ENCODE measurements at places on chromosomes 1 and 21.

DNA sequence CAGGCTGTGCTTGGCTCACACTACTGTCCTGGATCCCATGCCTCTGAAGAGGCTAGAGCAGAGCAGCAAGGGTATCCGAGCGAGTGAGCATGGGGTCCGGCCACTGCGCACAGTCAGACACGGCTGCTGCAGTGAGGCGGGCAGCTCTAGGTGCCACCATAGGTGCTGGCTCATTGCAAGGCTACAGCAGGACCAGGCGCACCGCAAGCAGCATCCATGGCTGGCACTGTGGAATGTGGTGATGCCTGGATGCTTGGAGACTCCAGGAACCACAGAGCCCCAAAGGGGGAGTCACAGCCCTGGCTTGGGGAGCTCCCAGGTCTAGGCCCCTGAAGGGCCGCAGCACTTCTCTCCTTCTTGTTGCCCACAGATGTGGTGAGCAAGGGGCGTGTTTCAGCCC is 47.2 kb downstream of the ATP6V1G3 start:
- DNase-seq = no peak

GRCh38 chr1:64327119-64327518 is 123.7 kb downstream of the UBE2U start:
- DNase-seq = no peak

GRCh38 chr1:151056149-151056548 is 3.3 kb downstream of the CDC42SE1 start:
- DNase-seq = no peak

- DNase-seq = no peak
Measured at GRCh38 chr1:42157667-42158066, 4.5 kb downstream of the GUCA2B start.

- DNase-seq = no peak
Measured at GRCh38 chr1:159338018-159338417, 35.9 kb downstream of the FCER1A start.

DNA sequence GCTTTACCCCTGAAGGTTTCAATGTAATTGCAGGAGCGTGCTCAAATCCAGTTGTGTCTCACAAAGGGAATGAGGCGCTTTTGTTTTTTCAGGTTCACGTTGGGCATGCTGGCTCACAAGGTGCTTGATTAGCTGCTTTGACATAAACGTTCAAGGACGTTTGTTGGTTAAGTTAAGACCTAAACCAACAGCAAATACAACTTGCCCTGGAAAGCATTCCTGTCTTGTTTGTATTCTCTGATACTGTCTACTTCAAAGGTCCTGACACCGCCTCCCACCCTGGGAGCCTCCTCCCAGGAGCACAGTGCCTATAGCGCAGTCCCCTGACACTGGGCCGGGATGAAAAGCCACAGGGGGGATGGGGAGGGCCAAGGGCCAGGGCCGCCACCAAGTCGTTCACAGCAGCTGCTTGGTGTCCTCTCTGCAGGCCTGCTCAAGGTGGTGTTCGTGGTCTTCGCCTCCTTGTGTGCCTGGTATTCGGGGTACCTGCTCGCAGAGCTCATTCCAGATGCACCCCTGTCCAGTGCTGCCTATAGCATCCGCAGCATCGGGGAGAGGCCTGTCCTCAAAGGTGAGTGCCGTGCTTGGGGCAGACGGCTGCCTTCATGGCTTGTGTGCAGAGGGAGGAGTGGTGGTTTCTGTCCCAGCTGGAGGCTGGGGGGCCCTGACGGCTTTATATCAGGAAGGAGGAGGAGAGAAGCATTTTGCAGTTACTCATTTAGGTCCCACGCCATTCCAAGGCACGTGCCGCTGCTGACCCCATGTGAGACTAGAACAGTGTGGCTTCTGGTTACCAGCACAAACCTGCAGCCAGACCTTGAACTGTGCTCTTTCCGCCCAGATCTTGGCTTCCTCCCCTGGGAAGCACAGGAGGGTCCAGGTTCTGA is 6.1 kb downstream of the FAM3B start:
- DNase-seq = no peak

- DNase-seq = no peak
Measured at GRCh38 chr1:203628201-203629015, 1.8 kb downstream of the ATP2B4 start.

DNA sequence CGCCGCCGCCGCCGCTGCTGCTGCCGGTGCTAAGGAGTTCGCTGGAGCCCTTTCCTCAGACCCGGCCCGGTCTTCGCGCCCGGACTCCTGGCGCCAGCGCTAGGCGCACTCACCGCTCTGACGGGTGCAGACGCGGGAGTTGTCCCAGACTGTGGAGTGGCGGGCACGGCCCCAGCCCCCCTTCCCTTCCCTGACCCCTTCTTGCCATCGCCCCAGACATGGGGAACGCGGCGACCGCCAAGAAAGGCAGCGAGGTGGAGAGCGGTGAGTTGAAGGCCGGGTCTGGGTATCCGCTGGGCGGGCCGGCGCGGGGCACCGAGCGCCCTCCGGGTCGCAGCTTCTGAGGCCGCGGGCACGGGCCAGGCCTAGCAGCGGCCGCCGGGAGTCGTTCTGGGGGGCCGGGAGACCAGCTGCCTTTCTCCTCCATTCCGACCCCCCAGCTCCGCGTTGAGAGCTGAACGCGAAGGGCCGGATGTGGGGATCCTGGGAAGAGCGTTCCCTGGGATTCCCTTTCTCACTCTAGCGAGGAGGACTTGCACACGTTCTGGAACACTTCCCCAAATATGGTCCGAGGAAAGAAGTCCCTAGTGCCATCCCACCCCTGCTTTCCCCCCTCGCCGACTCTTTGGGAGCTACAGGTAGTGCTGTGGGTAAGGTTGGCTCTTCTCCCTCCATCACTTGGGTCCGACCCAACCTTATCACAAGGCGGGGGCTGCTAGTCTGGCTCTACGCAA is 65.8 kb upstream of the PRKACB start:
- DNase-seq = no peak

DNA sequence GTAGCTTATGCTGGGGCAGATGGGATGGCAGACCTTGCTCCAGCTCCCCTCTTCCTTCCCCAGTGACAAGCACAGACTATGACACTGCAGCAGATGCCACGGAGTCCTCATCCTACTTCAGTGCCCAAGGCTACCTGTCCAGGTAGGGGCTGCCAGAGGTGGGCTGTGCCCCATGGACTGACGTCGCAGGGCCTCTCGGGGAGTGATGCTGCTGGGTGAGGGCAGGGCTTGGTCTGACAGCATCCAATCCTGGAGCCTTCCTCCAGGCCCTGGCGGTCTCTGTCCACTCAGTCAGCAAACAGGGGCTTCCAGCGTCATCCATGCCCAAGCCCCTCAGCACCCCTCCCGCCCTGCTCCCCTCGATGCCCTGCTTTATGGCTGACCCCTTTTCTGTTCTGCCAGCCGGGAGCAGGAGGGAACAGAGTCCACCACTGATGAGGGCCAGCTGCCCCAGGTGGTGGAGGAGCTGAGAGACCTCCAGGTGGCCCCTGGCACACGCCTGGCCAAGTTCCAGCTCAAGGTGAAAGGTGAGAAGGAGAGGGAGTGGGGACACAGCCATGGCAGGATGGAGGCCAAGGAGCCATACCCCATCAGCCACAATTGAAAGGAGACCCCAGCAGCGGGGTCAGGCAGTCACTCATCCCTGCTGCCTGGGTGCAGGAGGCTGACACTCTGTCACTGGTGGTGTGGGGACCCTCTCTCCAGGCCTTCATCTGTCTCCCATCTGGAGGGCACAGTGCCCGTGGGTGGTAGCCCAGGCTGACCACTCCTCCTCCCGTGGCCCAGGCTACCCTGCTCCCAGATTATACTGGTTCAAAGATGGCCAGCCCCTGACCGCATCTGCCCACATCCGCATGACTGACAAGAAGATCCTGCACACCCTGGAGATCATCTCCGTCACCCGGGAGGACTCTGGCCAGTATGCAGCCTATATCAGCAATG is 73.6 kb downstream of the TRIM11 start:
- DNase-seq = no peak

DNA sequence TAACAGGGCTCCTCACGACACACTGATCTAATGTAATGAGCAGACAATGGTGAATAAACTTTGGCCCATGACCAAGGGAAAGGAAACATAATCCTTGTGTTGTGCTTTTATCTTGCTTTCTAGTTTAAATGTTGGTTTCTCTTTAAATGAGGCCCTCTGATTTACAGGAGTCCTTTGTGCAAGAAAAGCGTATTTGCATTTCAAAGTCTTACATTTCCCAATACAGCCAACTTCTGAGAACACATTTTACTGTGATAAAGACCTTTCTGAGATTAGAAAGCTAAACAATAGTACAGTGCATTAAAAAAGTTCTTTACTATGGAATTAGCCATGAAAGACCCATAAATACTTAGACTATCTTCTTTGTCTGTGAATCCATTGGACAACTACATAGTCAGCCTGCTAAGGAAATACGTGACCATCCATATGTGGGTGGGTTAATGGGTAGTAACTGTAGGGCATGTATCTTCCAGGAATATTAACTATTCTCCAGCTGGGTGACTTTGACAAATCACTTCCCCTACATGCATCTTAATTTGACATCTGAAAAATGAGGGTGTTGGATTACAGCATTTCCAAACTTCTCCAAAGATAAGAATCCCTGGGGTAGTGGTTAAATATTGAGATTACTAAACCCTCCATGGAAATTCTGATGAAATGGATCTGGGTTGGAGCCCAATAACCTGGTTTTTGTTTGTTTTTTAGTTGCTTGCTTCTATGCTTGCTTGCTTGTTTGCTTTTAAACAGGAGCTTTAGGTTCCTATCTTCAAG is 50.3 kb upstream of the USP1 start:
- no peak for DNase-seq

- peak; percentile 90 for DNase-seq
Measured at GRCh38 chr21:42002421-42002958, 7.7 kb downstream of the ZBTB21 start.

- no peak for DNase-seq
Measured at GRCh38 chr1:109789551-109790180, 25.9 kb upstream of the EPS8L3 start.

DNA sequence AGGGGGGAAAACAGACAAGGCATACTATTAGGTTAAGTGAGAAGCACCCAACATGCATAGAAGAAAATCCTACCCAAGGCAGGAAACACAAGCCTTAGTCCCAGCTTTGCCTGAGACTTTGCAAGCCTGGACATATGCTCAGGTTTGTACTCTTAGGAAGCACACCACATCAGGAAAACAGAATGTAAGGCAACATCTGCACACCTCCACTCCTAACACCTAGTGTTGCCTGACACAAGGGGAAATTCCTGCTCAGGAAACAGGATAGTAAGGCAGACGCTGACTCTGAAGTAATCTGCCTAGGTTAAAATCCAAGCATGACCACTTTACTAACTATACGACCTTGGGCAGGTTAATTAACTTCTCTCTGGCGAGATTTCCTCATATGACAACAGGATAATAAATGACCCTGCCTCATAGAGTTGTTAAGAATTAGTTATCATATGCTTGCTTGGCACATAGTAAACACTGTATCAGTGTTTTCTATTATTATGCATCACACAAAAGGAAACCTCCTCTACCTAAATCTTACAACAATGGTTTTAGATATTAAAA is 119.8 kb downstream of the ZZZ3 start:
- DNase-seq = no peak

- DNase-seq = no peak
Measured at GRCh38 chr1:242703467-242703866, 179.0 kb upstream of the PLD5 start.

DNA sequence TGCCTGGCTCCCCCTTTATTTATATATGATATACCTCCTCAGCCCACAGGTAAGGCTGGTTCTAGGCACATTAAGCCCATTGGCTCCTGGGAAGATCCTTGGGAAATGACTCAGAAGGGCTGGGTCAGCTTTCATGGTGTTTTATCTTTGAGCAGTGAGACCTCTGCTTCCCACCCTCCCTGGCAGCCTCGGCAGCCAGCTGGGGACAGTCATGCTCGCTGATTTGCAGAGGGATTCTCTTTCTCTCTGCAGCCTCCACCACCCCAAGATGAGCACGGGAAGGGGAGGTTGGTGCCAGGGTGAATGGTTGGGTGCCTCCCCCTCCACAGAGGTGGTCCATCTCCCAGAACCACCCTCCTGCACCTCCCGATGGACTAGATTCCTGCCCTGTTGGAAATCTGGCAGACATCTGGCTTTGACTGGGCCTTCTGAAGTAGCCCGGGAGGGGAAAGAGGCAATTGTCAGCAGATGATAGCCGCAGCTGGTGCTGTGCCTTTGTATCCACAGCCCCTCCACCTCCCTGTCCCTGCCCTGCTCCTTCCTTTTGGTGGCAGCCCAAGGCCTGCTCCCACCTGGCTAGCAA is 24.6 kb downstream of the IER5 start:
- no peak for DNase-seq

DNA sequence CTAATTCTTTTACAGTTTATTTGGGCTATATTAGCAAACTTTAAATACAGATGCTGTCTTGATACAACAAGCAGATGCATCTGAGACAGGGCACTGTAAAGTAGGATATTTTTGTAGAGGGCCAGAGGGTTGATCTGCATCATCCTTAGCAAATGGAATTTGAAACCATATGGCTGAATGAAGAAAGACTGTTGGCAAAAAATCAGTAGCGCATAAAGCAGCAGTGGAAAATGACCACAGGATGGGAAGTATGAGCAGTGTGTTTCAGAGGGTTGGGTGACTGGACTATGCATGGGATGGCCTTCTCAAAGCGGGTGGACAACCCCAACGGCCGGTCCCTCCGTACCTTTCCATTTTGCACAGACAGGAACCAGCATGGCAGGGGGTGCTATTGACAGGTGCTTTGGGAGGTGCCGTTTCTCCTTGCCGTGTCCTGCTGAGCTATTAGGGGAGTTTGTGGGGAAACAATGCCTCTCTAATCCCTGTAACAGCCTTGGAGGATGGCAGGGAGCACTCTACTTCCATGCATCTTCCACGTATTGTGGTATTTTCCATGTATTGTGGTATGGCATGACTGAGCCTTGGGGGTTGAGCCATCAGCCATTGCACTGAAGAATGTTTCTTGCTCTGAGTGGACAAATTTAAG is 5.9 kb downstream of the LRRC8B start:
- DNase-seq = no peak

- DNase-seq = no peak
Measured at GRCh38 chr21:37565530-37566223, 199.1 kb downstream of the DYRK1A start.

DNA sequence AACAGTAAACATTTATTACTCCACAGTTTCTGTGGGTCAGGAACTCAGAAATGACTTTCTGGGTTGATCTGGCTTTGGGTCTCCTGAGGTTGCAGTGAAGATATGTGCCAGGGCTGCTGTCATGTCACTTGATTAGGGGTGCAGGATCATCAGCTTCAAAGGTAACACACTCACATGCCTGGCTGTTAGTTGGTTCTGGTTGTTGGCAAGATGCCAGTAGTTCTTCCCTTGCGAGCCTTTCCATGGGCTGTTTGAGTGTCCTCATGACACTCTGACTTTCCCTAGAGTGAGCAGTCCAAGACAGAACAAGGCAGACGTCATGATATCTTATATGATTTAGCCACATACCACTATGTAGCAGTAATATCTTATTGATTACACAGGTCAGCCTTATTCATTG is 1.8 kb downstream of the SWT1 start:
- DNase-seq = no peak

Measured in AG04449 (cell line).